ENCODE measurements at places on chromosomes 13 and 19.

DNA sequence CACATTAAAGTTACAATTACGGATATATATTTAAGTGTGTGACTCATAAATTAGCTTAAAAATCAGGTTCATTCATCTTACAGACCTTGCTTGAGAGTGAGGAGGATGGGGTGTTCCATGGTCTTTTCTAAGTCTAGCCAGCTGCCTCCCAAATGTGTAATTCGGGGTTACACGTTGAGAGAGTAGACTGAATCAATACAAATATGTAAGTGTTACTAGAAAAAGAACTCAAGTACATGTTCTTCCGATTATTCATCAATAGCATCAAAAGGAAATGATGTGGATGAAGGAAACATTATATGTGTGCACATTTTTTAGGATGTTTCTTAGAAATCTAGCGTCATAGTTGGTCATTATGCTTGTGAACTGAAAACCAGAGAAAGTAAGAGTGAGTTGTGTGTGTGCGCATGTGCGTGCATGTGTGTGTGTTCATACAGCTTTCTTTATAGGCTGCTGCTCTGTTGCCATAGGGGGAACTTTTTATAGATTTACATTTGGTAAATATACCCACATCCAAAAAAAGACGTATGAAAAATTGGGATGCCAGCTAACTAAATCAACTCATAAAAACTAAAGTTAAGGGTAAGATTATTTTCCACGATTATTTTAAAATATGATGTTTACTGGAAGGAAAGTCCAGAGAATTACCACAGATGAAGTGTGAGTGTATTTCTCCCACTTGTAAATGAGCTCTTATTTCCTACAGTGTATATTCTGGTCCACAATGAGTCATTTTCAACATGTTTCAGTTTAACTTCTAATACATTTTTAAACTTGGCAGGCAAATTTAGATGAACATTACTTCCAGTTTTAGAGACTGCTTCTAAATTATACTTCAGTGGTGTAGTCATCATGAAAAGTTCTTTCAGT is 82.4 kb downstream of the PIBF1 start:
- no peak for DNase-seq

- DNase-seq, result no peak
Observed at GRCh38 chr19:1767464-1767933, 14.2 kb downstream of the ONECUT3 start.

GRCh38 chr13:31765138-31765785 is 25.9 kb downstream of the RXFP2 start:
- no peak for DNase-seq

- no peak for DNase-seq
Observed at GRCh38 chr19:55836340-55836739, at the start of gene NLRP4. Gene NLRP4, plus strand, starts transcription at chr19:55836540. Its CDS starts 15,541 bp downstream, at chr19:55852081.

DNA sequence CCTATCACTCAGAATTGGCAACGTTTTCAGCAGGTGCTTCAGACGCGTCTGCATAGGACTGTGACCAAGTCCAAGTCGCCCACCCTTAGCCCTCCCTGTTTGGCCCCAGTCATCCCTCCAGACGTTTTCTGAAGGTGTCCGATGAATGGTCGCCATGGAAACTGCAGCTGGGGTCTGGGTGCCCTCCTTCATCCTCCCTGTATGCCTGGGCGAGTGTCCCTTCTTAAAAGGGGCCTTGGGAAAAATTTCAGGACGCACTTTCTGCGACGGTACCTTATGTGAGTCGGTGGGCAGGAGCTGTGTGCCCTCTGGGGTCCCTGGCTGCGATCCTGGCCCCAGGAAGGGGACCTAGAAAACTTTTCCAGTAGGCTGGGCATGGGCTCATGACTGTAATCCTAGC is 25.1 kb downstream of the MAN2B1 start:
- DNase-seq, result no peak

- no peak for DNase-seq
Observed at GRCh38 chr13:20672772-20673171, 30.7 kb upstream of the IL17D start.

GRCh38 chr13:47845981-47846380 is 155.1 kb downstream of the SUCLA2 start:
- no peak for DNase-seq

- no peak for DNase-seq
Observed at GRCh38 chr13:102877303-102877702, 31.5 kb downstream of the ERCC5 start.

DNA sequence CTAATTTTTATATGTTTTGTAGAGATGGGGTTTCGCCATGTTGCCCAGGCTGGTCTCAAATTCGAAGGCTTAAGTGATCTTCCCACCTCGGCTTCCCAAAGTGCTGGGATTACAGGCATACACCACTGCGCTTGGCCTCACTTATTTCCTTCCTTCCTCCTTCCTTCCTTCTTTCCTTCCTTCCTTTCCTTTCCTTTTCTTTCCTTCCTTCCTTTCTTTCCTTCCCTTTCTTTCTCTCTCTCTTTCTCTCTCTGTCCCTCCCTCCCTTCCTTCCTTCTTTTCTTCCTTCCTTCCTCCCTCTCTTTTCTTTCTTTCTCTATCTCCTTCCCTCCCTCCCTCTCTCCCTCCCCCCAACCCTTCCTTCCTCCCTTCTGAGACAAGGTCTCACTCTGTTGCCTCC is 36.8 kb downstream of the TRPM4 start:
- no peak for DNase-seq

GRCh38 chr13:33204130-33204927 is 81.2 kb downstream of the STARD13 start:
- no peak for DNase-seq

DNA sequence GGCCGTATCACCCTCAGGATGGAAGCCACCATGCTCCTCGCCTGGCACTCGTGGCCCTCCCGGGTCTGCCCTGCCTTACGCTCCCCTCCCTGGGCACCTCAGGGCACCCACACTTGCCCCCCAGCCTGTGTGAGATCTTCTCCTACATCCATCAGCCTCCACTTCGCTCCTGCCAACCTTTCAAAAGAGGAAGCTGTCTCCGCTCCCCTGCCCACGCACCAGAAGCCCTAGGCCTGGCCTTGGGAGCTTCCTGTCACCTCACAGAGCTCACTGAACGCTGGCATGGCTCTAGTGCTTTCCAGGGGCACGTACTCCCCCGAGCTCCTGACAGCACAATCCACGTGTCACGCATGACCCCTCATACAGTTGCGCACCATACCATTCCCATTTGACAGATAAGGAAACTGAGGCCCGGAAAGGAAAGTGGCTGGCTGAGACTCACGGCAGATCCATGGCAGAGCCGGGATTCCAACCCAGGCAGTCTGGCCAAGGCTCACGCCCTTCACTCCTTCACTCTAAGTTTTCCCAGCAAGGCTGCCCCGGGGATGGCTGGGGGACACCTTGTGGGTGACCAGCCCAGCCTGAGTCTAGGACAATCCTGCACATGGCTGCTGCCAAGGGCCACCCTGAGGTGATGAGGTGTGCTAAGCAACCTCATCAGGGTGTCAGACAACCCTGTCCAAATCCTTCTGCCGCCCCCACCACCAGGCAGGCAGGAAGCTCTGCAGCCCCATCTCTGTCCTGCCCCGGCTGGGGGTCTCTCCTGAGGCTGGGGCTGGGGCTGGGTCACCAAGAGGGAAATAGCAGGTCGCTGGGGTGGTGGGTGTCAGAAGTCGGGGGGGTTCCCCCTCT is 19.3 kb downstream of the PPP1R12C start:
- DNase-seq, result no peak

- DNase-seq, result no peak
Observed at GRCh38 chr19:1396768-1397679, 4.3 kb downstream of the GAMT start.

DNA sequence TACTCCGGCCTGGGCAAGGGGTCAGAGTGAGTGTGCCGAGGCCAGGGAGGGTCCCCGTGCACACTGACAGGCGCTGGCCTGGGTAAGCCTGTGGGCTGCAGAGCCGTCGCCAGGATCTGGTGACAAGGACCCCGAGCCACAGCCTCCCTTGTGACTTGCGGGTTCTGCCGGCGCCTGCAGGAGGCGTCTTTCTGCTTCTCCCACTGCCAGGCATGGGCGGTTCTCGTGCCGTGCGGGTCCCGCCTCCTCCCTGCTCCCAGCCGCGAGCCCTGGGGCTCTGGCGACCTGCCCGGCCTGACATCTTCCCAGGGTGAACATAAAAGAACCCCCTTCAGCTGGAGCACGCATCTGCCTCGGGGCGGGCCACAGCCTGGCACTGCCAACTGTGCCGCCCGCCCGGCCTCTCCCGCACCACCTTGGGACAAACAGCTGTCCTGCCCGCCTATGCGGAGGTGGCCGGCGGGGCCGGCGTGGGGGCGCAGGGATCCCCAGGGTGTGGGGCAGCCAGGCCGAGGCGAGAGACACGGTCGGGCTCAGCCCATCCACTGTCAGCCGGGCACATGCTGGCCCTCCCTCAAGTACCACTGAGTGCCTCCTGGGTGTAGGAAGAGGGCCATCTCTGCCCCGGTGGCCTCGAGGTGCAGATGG is 1.5 kb upstream of the HCN2 start:
- DNase-seq, result no peak

GRCh38 chr13:43373400-43373799 is 350.0 kb downstream of the DNAJC15 start:
- DNase-seq, result no peak

DNA sequence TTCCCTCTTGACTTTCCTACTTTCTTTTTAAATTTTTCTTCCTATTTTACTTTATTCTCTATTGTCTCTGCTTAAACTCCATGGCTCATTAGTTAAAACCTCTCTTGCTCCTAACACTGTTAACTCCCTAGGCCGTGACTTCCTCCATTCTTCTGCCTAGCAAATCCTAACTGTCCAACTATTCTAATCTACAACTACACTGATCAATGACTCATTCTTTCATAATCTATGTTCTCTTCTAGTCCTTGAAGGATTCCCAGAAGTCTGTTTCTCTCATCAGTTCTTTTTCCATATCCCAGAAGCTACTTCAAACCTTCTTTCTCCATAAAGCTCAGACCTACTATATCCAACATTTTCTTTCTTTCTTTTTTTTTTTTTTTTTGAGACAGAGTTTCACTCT is 66.9 kb downstream of the MICU2 start:
- DNase-seq, result no peak

GRCh38 chr13:25095851-25096453 is at the start of gene PABPC3:
Gene PABPC3, plus strand, starts transcription at chr13:25096136. Its CDS starts 63 bp downstream, at chr13:25096199.
- no peak for DNase-seq

- DNase-seq, result no peak
Observed at GRCh38 chr13:75444016-75444415, 38.0 kb downstream of the TBC1D4 start.

DNA sequence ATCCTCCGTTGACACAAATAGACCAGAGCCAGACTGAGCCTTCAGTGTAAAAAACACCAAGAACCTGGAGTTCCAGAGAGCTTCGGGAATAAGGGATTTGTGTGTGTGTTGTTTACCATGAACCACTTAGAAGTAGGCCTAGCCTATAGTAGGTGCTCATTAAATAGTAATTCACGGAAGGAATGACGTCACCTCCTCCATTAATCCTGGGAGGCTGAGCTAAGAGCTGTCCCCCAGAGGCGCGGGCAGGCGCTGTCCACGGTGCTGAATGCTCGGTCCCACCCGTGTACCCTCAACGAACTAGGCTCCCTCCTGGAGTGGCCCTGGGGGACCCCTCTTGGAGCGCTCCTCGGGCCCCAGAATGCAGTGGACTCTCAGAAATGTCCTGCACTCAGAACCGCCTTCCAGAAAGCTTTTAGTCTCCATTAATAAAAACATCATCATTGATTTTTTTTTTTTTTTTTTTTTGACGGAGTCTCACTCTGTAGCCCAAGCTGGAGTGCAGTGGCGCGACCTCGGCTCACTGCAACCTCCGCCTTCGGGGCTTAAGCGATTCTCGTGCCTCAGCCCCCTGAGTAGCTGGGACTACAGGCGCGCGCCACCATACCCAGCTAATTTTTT is 6.5 kb downstream of the UNC13A start:
- DNase-seq, result no peak

- no peak for DNase-seq
Observed at GRCh38 chr13:40200273-40200978, 466.0 kb downstream of the FOXO1 start.

- DNase-seq, result no peak
Observed at GRCh38 chr13:80121038-80121437, 219.9 kb downstream of the SPRY2 start.

GRCh38 chr13:45468635-45469034 is 3.9 kb downstream of the COG3 start:
- no peak for DNase-seq

GRCh38 chr13:114339857-114340534 is 25.7 kb downstream of the CHAMP1 start:
- DNase-seq, result no peak

DNA sequence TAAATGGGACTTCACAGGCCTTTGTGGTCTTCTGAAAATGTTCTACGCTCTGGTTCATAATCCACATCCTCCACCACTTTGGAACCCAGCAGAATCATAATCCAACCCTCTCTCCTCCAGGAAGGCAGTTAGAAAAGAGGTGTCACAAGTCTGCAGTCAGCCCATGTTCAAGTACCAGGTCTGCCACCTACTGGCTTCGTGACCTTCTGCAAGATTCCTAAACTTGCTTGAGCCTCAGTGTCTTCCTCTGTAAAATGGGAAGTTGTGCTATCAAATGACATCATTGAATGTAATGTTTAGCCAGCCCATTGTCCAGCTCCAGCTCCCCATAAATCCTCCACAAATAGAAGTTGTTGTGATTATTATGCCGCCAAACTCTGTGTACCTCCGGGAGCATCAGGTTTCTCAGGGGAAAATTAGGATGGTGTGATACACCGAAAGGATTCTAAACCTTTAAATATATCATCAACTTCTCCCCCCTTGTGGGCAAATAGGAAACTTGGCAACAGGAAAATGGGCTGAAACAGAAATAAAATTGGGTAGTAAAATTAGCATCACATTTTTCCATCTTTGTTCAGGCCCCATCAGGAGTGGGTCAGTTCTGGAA is 109.7 kb downstream of the NUFIP1 start:
- DNase-seq, result peak; percentile 22
